ENCODE measurements at places on chromosomes 5 and 9.

DNA sequence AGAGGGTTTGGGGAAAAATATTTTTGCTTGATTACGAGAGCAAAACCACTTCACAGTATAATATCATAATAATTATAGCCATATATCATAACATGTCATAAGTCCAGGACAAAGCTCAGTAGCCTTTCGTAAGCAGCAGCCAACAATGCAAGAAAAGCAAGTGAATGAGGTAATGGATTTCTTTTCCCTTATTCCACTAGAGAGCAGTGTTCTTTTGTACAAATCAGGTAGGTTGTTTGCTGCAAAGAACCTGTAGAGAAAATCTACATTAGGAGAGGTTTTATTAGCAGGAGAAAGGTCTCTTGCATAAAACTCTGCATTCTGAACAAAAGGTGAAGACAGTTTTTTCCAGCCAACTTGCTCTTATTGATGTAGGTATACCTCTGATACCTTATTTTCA lies 1033.4 kb downstream of the TLE4 start:
- no peaks in the 10 kb centered on the region for H3K27me3 ChIP-seq
- H3K4me1 ChIP-seq, result no peaks in the 10 kb centered on the region
- H3K36me3 ChIP-seq, result no peaks in the 10 kb centered on the region
- no peak overlapping the region for H3K4me3 ChIP-seq
- H3K27ac ChIP-seq, result no peak overlapping the region

DNA sequence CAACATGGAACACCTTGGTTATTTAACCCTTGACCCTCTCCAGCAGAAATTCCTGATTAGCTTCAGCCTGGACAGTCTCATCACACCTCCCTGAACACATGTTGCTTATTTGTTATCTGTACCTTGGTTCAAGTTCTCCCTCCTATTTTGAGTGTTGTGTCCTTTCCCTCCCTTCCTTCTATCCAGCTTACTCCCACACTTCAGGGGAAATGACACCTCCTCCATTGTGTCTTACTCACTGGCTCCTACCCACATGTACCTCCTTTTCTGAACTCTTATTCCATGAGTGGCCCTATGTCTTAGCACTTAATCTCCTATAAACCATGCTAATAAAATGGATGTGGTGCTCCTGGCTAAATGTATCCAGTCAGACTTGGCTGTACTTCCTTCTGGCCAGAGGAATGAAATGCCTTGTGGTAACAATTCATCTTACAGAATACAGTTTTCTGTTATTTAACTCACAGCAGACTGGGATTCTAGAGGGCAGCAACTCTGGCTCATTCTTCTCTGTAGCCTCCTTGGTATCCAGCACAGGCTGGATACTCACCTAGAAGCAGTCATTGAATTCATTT lies 11.2 kb downstream of the LIX1 start:
- no peaks in the 10 kb centered on the region for H3K36me3 ChIP-seq
- ATAC-seq, result no peak
- no peak overlapping the region for H3K4me3 ChIP-seq
- peaks cover 24% of the 10 kb centered on the region for H3K27me3 ChIP-seq
- no peak overlapping the region for H3K27ac ChIP-seq
- H3K4me1 ChIP-seq, result peaks cover 5% of the 10 kb centered on the region

DNA sequence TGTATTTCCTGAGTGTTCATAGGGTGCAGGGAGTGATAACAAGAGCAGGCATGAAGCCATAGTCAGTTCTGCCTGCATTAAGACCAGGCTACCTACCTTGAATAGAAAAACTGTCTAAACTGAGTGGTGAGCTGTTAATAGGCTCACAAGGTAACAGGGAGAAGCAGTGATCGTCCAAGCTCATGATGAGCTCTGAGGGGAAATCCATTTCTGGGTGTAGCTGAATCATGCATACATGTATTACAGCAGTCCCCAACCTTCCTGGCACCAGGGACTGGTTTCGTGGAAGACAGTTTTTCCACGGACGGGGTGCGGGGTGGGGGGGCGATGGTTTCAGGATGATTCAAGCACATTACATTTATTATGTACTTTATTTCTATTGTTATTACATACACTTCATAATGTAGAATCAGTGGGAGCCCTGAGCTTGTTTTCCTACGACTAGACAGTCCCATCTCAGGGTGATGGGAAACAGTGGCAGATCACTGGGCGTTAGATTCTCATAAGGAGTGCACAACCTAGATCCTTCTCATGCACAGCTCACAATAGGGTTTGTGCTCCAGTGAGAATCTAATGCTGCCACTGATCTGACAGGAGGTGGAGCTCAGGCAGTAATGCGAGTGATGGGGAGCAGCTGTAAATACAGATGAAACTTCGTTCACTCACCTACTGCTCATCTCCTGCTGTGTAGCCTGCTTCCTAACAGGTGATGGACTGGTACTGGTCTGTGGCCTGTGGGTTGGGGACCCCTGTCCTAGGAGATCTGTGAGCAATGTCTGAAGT lies 100.0 kb upstream of the IL6ST start:
- H3K27ac ChIP-seq, result peak overlapping the region; percentile 42
- peaks cover 31% of the 10 kb centered on the region for H3K4me1 ChIP-seq
- no peaks in the 10 kb centered on the region for H3K27me3 ChIP-seq
- H3K4me3 ChIP-seq, result peak overlapping the region; percentile 29
- H3K36me3 ChIP-seq, result no peaks in the 10 kb centered on the region

DNA sequence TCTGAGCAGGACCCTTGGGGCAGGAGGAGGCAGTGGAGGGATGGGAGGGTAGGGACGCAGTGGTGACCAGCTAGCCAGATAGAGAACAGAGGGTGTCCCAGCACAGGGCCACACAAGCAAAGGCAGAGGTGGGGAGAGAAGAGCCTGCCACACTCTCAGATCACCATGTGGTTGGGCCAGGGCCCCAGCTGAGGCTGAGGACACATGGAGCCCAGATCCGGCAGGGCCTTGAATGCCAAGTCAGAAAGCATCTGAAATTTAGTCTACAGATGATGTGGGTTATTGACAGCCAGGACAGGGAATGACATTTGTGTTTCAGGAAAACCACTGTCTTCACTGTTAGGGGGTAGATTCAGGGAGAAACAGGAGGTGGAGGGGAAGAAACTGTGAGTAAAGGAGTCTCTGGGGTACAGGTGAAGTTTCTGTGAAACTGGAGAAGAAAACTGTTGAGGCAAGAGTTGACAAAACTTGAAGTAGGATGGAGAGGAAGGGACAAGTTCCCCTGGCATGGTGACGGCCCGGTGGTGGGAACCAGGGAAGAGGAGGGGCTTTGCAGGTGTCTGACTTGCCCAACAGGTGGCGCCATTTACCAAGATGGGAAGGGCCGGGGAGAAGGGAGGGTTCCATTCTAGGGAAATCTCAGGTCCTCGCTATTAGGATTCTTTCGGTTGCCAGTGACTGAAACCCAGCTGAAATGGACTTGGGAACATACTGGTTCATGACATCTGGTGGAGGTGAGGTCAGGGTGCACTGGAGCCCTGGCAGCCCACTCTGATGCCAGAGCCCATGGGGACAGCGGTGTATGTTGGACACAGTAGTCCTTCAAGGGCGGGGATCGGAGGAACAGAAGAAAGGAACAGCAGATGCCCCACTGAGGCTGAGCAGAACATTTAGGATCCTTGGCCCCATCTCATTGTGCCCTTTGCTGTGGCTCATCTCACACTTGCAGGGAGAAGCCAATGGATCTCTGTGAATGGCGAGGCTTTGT lies 100.1 kb downstream of the KCNIP1 start:
- no peaks in the 10 kb centered on the region for H3K36me3 ChIP-seq
- peaks cover 46% of the 10 kb centered on the region for H3K27me3 ChIP-seq
- no peak overlapping the region for H3K4me3 ChIP-seq
- H3K4me1 ChIP-seq, result no peaks in the 10 kb centered on the region

- H3K27ac ChIP-seq, result no peak overlapping the region
- no peaks in the 10 kb centered on the region for H3K36me3 ChIP-seq
- no peak for ATAC-seq
These were observed 51.0 kb downstream of the COL27A1 start for GRCh38 chr9:114206221-114206789.

DNA sequence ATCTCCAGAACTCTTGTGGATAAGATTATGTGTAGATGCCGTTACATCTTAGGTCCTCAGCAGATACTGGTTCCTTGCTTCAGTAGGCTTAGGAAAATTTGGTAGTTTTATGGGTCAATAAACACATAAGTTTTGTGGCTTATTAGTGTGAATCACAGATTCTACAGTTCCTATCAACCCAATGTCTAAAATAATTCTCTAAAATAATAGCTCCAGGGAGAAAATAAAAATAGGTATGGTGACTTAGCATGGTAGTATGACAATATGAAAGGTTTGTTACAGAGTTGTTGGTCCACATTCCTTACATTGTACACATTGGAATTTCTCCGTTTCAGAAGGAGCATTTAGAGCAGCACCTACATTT lies 91.7 kb downstream of the AOPEP start:
- H3K36me3 ChIP-seq, result peaks cover 5% of the 10 kb centered on the region
- H3K4me3 ChIP-seq, result no peak overlapping the region
- no peaks in the 10 kb centered on the region for H3K27me3 ChIP-seq
- no peak for ATAC-seq

Data from activated T-helper 17 cell treated with anti-CD3 and anti-CD28 coated beads, Interleukin-2, amount 50 U/mL, for 72 hours (primary cell).